Esophagus squamous epithelium (tissue), 5 donors: ENCODE measurements at places on chromosomes 2 and 18.

- DNase-seq: no peak
Measured at GRCh38 chr2:234670806-234671205, 173.9 kb upstream of the ARL4C start.

DNA sequence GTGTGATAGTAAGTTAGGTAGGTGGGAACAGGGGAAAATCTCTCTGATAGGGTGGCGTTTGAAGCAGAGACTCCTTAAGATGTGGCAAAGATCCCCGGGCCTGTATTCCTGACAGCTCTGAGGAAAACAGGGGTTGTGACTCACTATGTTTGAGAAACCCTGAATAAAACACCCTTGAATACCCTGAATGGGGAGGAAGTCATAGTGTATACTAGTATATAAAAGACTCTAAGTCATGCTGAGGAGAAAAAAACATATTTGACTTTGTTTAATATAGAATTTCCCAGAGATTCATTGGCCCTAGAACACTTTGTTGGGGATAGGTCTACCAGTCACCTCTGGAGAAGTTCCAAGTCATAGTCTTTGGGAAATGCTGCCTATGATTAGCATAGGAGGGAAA is 590.9 kb downstream of the IRS1 start:
- no peak for DNase-seq

DNA sequence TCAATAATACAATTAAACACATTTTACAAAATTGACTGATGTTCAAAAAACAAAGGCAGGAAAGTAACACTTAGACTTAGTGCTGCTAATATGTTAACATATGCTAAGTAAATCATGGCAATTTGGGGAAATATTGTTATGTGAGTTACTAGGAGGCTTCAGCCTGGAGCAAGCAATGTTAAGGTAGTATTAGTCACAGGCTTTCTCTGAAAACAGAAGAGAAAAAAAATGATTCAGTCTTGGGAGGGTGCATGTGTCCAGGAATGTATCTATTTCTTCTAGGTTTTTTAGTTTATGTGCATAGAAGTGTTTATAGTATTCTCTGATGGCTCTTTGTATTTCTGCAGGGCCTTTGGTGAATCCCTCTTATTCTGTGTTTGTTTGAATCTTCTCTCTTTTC is 345.8 kb upstream of the TFPI start:
- DNase-seq: no peak

DNA sequence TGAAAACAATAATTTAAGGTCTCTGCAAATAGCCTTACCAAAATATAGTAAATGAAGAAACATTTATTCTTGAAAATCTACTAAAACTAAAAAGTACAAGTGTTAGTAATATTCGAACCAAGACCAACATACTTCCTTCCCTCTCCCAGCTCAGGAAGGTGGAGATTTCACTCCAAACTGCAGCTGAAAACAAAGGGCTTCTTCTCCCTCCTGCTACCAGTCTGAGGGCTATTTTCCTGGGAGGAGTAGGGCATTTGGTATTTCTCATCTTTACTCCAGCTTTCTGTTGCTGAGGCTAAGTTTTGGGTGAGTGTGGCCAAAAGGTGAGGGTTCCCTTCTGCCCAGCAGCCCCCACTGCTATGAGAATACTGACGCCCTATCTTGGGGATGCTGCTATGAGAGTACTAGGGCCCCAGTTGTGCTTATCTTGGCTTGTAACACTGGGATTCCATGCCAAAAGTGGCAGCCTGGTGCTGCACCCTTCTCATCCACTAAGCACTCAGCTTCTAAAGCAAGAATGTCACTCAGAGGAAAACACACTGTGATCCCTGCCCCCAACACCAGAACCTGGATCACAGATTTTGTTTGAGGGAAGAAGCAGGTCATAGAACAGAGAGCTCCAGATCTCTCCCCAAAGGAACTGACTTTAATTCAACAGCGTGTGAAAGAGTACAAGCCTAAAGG is 130.7 kb upstream of the KLF7 start:
- no peak for DNase-seq

- no peak for DNase-seq
Measured at GRCh38 chr18:58533766-58534165, 95.1 kb downstream of the ALPK2 start.

GRCh38 chr2:2581331-2582159 is 250.5 kb upstream of the MYT1L start:
- DNase-seq: no peak

- DNase-seq: no peak
Measured at GRCh38 chr2:132640116-132640515, 29.9 kb downstream of the LYPD1 start.

- DNase-seq: no peak
Measured at GRCh38 chr18:51559198-51559901, 361.9 kb upstream of the MEX3C start.

DNA sequence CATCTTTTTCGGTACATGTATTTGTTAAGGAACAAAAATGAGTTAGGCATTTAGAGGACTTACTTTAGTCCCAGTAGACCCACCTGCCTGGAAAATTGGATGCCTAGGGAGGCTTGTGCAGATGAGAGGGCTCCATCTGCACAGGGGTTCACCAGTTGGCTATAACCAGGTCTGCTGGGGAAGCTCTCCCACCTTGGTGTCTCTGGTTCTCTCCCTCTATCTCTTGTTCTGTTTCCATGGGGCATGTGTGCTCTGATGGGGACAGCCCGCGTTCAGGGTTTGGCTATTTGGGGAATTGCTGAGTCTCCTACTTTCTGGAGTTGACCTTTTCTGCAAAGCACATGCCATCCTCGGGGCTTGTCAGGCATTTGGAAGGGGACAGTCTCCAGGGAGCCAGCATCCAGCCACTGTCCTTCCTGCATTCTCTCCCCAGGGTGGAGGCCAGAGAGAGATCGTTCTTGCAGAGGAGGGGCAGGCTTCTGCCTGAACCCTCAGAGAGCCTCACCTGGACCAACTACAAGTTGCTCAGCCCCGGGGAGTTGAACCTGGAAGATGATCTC is 157.3 kb downstream of the KLHL29 start:
- DNase-seq: no peak

DNA sequence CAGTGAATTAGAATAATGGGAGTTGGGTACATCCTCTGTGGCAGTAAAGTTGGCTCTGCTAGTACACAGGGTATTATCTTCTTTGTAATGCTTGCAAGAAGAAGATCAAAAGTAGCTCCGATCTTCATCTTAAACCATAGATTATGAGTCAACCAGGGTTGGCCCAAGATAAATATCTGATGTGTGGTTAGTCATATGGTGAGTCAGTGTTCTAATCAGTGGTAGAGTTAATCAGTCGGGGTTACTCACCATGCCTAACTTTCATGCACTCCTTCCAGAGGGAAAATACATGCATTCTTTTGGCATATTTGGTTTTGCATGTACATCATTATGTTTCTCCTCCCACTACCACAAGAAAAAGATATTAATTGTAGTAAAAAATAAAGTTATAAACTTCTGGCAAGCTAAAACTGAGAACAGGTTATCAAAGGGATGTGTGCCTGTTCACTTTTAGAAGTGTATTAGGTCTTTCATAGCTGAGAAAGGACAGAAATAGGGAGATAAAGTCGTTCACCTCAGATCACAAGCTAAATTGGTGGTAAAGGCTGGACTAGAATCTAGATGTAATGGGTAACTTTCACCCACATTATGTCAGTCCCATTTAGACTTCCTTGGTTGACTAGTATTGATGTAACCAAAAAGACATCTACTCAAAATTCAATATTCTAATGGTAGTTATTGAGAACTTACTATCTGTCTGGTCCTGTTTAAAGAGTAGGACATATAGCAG is 684.4 kb downstream of the IRS1 start:
- DNase-seq: no peak

DNA sequence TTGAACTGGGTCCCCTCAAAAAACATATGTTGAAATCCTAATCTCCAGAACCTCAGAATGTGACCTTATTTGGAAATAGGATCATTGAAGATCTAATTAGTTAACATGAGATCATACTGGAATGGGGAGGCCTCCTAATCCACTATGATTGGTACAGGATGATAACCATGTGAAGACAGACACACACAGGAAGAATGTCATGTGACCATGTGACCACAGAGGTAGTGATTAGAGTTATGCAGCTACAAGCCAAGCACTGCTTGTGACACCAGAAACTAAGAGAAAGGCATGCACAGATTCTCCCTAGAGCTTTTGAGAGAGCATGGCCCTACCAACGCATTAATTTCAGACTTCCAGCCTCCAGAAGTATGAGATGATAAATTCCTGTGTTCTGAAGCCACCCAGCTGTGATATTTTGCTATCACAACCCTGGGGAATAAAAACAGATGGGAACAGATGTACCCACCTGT is 47.0 kb upstream of the TGIF1 start:
- no peak for DNase-seq

DNA sequence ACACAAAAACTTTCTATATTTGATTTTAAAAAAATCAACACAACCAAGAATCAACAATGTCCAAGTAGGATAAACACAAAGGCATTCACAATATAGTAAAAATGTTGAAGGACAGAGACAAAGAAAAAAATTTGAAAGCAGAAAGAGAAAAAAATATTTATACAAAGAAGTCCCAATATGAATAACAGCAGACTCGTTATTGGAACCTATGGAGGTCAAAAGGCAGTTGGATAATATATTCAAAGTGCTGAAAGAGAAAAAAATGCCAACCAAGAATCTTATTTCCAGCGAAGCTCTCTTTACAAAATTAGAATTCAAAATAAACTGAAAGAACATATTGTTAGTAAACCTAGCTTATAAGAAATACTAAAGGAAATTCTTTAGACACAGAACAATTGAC is 859.5 kb downstream of the LRP1B start:
- DNase-seq: no peak

DNA sequence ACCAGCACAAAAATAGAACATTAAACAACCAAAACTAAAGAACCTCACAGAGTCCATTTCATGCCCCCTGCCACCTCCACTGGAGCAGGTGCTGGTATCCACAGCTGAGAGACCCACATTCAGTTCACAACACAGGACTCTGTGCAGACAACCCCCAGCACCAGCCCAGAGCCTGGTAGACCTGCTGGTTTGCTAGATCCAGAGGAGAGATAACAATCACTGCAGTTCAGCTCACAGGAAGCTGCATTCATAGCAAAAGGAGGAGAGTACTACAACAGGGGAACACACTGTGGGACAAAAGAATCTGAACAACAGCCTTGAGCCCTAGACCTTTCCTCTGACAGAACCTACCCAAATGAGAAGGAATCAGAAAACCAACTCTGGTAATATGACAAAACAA is 326.7 kb downstream of the METTL4 start:
- DNase-seq: no peak

- no peak for DNase-seq
Measured at GRCh38 chr18:8845506-8845905, 140.2 kb downstream of the MTCL1 start.

DNA sequence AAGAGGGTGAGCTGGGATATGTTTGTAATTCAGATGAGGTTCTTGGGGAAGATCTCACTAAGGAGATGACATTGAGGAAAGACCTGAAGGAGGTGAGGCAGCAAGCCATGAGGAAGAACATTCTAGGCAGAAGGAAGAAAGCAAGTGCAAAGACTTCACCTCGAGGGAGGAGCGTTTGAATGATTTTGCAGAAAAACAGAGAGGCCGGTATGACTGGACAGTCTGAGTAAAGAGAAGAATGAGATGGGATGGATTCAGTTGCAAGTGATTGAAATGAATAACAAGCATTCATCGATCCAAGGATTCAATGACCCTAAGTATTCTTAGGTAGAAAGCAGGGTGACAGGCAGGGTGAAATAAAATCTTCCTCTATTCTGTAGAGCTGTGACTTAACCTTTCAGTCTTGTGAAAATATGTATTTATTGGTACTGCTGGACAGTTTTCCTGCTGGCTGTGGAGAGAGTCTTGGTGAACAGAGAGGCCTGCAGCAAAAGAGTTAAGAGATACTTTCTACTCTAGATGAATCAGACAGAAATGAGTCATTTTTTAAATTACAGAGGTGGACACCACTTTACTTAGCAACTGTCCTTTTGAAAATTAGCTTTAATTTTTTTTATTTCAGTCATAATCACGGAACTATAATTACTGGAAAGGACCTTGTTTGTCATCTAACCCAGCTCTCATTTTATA is 278.4 kb downstream of the LRRTM1 start:
- no peak for DNase-seq

GRCh38 chr2:232714969-232715368 is 17.8 kb downstream of the GIGYF2 start:
- DNase-seq: no peak

DNA sequence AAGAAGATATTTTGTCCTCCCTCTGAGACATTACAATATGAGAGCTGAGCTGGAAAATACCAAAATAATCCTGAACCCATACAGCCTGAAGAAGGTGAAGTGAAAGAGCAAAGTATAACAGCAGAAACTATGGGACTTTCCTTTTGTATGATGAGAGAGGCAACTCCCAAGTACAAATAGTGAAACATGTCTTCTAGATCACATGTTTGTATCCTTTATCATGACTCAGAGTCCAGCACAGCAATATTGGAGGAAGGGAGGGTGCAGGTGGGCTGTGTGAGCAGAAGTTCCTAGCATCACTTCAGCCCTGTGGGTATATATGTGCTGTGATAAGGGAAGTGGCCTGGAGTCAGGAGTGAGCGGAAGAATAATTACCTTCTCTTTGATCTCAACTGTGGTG is 265.6 kb upstream of the NRXN1 start:
- no peak for DNase-seq

- DNase-seq: no peak
Measured at GRCh38 chr2:206004004-206004693, 81.8 kb downstream of the INO80D start.

DNA sequence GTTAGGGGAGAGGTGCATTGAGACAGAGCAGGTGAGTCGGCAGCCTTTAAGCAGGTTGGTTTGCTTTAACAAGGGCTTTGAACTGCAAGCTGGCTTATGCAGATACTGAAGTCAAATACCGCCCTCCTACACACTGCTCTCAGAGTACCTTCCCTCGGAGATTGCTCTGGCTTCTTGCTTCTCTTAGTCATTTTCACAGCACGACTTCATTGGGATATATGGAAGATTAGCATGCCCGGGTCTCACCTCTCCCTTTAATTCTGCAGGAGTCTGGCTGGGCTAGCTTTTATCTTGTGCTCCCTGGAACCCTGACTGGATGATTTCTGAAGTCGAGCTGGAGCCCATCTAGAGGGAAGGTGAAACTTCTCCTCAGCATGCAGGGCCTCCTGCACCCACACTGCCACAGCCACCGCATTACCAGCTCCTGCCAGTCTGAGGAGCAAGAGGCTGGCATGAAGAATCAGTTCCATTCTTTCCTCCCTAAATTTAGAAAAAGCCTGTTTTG is 395.5 kb upstream of the HNRNPA3 start:
- DNase-seq: no peak
